Peyer's patch (tissue), 4 donors: ENCODE measurements at places on chromosomes 12 and 14. TPM values are rescaled to one million over a fixed set of nuclear protein-coding genes. Genes with fewer than 3 reads are reported as not detected.
A peak's percentile ranks its signal among the peaks of the same experiment; 100 is the strongest.

GRCh38 chr12:63994704-63995103, 150.2 kb downstream of the SRGAP1 start:
- H3K36me3 ChIP-seq = peaks cover 5% of the 10 kb centered on the region
- no peak overlapping the region for H3K4me3 ChIP-seq
- no peak for DNase-seq
- no peaks in the 10 kb centered on the region for H3K4me1 ChIP-seq
- H3K27ac ChIP-seq = no peak overlapping the region

DNA sequence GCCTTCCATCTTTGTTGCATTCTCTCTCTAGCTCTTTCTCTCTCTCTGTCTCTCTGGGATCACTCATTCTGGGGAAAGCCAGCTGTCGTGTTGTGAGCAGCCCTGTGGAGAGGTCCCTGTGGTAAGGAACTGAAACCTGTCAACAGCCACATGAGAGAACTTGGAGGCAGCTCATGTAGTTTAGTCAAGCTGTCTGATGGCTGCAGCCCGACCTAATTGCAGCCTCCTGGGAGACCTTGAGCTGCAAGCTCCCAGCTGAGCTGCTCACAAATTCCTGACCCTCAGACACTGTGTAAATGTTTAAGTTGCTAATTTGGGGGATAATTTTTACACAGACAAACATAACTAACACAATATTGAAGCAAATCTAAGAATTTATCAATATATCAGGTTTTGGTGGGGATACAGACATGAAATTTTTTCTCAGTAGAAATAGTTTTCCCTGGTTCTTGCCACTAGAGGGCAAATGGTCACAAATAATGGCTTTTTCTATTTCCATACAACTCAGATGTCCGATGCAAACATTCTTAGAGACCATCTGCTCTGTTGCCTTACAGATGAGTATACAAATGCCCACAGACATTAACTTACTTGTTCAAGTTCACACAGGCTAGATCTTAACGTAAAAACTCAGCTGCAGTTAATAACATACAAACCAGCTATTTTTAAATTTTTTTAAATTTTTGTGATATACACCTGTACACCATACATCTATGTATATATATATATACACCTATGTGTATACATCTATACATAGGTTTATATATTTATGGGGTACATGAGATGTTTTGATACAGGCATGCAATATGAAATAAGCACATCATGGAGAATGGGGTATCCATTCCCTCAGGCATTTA, 15.5 kb upstream of the KRR1 start:
- H3K27me3 ChIP-seq = no peaks in the 10 kb centered on the region
- DNase-seq = peak; percentile 49
- H3K4me1 ChIP-seq = no peaks in the 10 kb centered on the region
- no peak overlapping the region for H3K4me3 ChIP-seq
- no peaks in the 10 kb centered on the region for H3K36me3 ChIP-seq
- no peak overlapping the region for H3K27ac ChIP-seq

- no peaks in the 10 kb centered on the region for H3K36me3 ChIP-seq
- H3K27ac ChIP-seq = peak overlapping the region; percentile 50
- H3K27me3 ChIP-seq = no peaks in the 10 kb centered on the region
- peaks cover 28% of the 10 kb centered on the region for H3K4me1 ChIP-seq
- no peak for DNase-seq
- H3K4me3 ChIP-seq = no peak overlapping the region
Measured at GRCh38 chr12:54427106-54427505, 8.0 kb upstream of the ITGA5 start.

- H3K4me1 ChIP-seq = no peaks in the 10 kb centered on the region
- DNase-seq = no peak
- H3K27me3 ChIP-seq = no peaks in the 10 kb centered on the region
- H3K27ac ChIP-seq = no peak overlapping the region
- H3K4me3 ChIP-seq = no peak overlapping the region
Measured at GRCh38 chr14:74704656-74705055, 8.2 kb downstream of the AREL1 start.

DNA sequence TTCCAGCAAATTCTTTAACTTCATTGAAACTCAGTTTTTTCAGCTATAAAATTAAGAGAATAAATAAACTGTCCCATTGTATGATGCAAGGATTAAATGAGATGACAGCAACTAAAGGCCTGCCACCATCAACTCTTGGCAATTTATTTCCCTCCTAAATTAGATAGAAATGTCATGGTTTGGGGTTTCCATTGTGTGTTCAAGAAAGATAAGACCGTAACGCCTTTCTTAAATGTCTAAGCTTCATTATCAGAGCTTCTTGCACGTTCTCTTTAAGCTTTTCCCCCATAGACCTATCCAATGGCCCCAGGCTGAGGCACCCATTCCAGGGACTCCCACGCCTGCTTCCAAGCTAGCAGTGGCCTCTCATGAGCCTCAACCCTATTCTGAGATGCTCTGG, 281.9 kb downstream of the CACNA1C start:
- H3K4me1 ChIP-seq = no peaks in the 10 kb centered on the region
- no peaks in the 10 kb centered on the region for H3K27me3 ChIP-seq
- H3K36me3 ChIP-seq = no peaks in the 10 kb centered on the region
- H3K27ac ChIP-seq = no peak overlapping the region

DNA sequence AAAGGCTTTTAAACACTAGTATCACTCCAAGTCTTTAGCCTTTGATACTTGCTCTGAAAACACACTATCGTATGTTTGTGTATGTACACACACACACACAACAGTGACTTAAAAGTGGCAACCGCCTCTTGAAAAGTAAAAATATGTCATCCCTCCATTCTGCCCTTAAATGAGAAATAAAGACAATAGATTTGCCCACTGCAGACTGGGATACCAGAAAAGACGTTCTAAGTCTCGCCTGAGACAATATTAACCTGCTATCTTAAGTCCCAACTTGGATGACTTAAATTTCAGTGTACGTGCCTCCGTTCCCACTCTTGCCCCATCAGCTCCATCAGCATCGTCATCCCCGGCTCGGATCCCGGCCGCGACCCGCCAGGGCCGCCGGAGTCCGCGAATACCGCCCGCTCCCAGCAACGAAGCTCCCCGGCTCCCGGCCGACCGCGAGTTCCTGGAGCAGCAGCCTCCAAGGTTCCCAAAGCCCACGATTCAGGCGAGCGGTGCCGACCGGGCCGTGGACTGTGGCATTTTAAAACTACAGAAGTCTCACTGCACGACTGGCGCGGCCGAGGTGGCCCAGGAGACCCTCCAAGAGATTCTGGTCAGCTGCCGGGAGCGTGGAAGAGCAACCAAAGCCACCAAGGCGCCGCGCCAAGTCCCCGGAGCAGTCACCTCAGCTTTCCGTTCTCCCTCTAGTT, 2.8 kb upstream of the ARID2 start:
- H3K4me1 ChIP-seq = no peaks in the 10 kb centered on the region
- peak overlapping the region; percentile 100 for H3K27ac ChIP-seq
- no peaks in the 10 kb centered on the region for H3K27me3 ChIP-seq
- DNase-seq = peak; percentile 39
- H3K36me3 ChIP-seq = no peaks in the 10 kb centered on the region
- H3K4me3 ChIP-seq = peak overlapping the region; percentile 95

GRCh38 chr12:94047781-94048567, 100.4 kb upstream of the PLXNC1 start:
- no peak for DNase-seq
- H3K27me3 ChIP-seq = no peaks in the 10 kb centered on the region
- H3K4me3 ChIP-seq = no peak overlapping the region
- no peak overlapping the region for H3K27ac ChIP-seq

DNA sequence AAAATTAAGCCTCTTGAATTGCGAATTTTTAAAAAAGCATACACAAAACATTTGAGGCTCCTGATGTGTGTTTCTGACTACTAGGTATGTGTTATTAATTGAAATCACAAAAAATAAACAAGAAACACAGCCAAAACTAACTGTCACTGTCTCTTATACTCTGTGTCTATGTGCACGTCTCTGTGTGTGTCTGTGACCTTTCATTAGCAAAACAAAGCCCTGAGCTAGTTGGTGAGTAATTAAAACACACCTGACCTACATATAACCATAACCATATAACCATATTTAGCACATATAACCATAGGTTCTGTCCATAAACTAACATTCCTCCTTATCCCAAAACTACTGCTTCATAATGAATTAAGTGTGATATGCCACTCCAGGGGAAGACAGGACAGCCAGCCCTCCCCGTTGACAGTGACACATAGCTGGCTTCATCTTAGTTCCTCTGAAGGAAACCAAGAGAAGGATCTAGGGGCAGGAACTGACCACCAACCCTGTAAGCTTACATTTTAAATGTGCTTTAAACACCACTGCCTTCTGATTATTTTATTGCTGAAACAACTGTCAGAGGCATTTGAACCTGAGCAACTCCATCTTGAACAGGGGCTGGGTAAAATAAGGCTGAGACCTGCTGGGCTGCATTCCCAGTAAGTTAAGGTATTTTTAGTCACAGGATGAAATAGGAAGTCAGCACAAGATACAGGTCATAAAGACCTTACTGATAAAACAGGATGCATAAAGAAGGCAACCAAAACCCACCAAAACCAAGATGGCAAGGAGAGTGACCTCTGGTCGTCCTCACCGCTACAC, 106.7 kb downstream of the PPP2R5E start:
- peak overlapping the region; percentile 15 for H3K27ac ChIP-seq
- no peaks in the 10 kb centered on the region for H3K36me3 ChIP-seq
- H3K4me3 ChIP-seq = no peak overlapping the region
- no peaks in the 10 kb centered on the region for H3K4me1 ChIP-seq
- H3K27me3 ChIP-seq = no peaks in the 10 kb centered on the region
- DNase-seq = no peak

DNA sequence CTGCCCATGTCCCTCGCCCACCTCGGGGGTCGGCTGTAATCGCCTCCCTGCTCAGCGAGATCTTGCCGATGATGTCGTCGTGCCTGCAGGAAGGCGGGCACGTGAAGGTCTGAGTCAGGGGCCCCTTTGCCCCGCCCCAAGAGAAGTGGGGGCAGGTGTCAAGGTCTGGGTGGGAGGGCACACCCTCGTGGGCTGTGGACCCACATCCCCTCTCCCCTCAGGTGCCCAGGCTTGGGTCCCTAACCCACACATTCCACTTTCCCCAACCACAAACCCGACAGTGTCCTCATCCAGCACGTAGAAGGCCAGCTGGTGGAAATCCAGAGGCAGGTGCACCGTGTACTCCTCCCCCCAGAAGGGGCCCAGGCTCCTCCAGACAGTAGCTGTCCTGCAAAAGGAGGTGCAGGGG, 7.8 kb downstream of the RASAL1 start:
- no peaks in the 10 kb centered on the region for H3K36me3 ChIP-seq
- no peak for DNase-seq
- H3K27me3 ChIP-seq = no peaks in the 10 kb centered on the region
- H3K4me3 ChIP-seq = no peak overlapping the region
- H3K27ac ChIP-seq = no peak overlapping the region

DNA sequence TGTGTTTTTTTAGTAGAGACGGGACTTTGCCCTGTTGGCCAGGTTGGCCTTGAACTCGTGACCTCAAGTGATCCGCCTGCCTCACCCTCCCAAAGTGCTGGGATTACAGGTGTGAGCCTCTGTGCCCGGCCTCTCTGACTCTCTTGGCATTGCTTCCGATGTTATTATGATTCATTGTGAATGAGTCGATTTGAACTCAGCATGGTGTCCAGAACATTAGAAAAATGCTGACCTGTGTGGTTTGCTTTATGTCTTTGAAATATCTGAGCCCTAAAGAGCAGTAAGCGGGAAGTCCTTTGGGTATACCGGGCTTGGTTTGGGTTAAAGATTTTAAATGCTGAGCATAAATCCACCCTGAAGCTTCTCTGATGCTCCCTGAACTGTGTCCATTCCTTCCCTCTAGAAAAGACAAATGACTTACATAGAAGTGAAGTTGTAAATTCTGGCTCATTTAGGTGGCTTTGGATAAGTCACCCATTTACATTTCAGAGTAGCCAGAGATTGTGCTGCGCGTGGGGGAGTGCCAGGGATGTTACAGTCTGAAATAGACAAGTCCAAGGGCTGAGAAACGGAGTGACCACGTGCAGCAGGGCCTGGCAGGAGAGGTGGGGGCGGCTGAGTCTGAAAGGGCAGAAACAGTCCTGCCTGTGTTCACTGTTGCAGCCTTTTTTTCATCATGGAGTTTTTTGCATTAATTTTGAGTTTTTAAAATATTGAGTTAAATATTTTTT, 39.6 kb downstream of the SLC15A4 start:
- no peaks in the 10 kb centered on the region for H3K36me3 ChIP-seq
- no peak overlapping the region for H3K4me3 ChIP-seq
- H3K27ac ChIP-seq = no peak overlapping the region
- no peaks in the 10 kb centered on the region for H3K27me3 ChIP-seq
- H3K4me1 ChIP-seq = no peaks in the 10 kb centered on the region

- no peaks in the 10 kb centered on the region for H3K27me3 ChIP-seq
- H3K27ac ChIP-seq = no peak overlapping the region
- no peak overlapping the region for H3K4me3 ChIP-seq
- H3K4me1 ChIP-seq = no peaks in the 10 kb centered on the region
- no peaks in the 10 kb centered on the region for H3K36me3 ChIP-seq
- DNase-seq = no peak
Measured at GRCh38 chr14:99120526-99121318, 151.3 kb downstream of the BCL11B start.

DNA sequence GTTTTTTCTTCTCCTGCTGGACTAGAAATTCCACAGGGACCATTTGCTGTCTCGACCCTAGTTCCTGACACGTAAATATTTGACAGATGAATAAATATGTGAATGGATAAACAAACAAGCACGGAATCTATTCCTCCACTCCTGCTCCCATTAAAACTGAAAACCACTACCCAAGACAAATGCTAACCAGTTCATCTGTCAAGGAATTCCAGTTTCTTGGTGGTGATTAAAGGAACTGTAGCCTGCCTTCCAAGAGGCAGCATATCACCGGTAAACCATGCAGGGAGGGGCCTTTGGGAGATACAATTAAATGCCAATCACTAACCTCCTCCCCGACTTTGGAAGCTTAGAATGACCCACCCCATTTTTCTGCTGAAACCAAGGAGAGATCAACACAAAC, 95.4 kb downstream of the TTC7B start:
- H3K4me1 ChIP-seq = no peaks in the 10 kb centered on the region
- H3K27ac ChIP-seq = no peak overlapping the region
- no peak overlapping the region for H3K4me3 ChIP-seq
- H3K36me3 ChIP-seq = no peaks in the 10 kb centered on the region

Gene USP44
- total RNA-seq = 2.9 TPM
